ENCODE measurements at places on chromosomes 3 and 15.
A peak's percentile ranks its signal among the peaks of the same experiment; 100 is the strongest.

GRCh38 chr3:129745253-129745652 lies 138.8 kb upstream of the PLXND1 start:
- DNase-seq = no peak

GRCh38 chr15:41944313-41944940 lies 27.9 kb downstream of the EHD4 start:
- DNase-seq = no peak

- no peak for DNase-seq
These were observed 10.5 kb downstream of the FBXL2 start for GRCh38 chr3:33287672-33288282.

DNA sequence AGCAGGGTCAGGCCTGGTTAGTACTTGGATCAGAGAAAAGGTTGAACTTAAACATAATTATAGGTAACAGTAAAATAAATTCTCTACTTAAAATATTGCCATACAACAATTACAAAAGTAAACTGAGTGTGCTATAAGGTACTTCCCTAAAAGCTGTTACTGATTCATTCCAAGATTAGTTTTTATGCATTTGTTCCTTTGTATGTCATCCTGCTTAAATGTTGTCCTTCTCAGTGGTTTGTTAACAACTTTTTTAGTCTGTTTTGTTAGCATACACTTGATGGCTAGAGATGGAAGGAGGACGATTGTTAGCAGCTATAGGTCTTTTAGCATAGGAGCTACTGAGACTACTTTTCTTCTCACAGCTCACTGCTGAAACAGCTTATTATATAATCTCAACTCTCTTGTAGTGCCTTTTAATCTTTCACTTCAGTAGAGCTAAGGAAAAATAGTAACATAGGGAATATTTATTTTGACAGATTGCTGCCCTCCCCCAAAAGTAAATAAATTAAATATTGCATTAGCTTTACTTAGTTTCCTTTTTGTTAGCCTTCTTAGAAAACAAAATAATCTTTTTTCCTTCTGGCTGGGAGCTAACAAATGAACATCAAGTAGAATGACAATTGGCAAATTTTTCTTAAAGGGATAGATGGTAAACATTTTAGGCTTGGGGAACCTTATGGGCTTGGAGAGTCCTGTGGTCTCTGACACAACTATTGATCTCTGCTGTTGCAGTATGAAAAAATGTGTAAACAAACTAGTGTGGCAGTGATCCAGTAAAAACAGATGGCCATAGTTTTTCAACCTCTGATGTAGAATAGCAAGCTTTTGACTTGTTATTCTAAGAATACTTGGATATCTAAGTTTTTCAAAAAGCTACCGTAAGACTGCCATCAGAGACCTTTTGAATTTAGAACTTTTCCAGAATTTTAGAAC lies 39.5 kb downstream of the USP8 start:
- no peak for DNase-seq

GRCh38 chr15:60444289-60444912 lies 34.5 kb downstream of the ICE2 start:
- DNase-seq = no peak

DNA sequence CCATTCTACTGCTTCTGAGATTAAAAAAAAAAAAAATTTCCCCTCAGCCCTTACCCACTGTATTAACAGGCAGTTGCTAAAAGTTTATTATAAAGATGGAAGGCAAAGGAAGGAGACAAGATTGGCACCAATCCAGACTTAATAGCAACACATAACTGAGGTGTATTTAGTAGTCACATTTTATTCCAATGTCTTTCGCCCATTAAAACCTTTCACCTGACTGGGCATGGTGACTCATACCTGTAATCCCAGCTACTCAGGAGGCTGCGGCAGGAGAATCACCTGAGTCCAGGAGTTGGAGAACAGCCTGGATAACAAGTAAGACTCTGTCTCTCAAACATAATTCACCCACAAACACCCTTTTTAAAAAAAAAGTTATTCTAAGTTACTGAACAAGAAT lies 4.4 kb downstream of the ACAP2 start:
- no peak for DNase-seq

GRCh38 chr3:120488296-120488695 lies 37.5 kb upstream of the FSTL1 start:
- DNase-seq = no peak

GRCh38 chr15:98923171-98923570 lies 84.4 kb downstream of the PGPEP1L start:
- DNase-seq = no peak

- DNase-seq = no peak
These were observed 321.3 kb upstream of the GOLIM4 start for GRCh38 chr3:168417016-168417415.

- no peak for DNase-seq
These were observed 378 bp upstream of the FEM1B start for GRCh38 chr15:68277131-68277602.

GRCh38 chr15:54580643-54581042 lies 602.4 kb downstream of the UNC13C start:
- DNase-seq = no peak

GRCh38 chr3:168459226-168459784 lies 363.6 kb upstream of the GOLIM4 start:
- no peak for DNase-seq

DNA sequence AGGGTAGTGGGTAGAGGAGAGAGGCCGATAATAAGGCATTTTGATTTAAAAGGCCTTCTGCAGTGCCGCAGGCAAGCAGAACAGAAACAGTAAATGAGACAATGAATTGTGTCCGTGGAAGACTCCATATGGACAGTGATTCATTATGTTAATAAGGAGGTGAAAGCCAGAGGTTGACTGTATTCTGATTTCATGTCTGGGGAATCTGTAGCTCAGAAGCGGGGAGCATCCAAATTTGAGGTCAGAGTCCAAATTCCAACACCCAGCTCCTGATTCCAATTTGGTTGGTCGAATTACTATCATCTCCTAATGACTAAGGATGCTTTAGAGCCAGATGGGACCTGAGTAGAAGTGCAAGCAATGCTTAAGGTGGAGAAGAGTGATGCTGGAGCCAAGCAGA lies 1.0 kb upstream of the TBC1D21 start:
- no peak for DNase-seq

- DNase-seq = no peak
These were observed 247.3 kb downstream of the THSD4 start for GRCh38 chr15:71362556-71362955.

DNA sequence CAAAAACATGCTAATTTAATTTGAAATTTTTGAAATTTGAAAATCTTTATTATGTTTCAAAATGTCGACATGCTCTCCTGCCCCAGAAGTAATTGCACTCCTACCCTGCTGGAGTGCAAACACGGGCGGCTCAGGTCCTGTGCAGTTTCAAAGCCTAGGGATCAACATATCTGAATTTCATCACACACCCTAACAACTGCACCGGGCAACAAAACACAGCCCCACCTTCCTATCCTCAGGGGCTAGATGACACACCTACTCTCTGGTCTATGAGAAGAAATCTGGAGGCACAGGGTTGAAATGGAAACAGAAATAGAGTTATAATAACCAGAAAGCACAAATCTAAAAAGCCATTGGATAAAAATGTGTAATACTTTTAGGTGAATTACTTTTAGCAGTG lies 61.4 kb downstream of the BFSP2 start:
- no peak for DNase-seq

GRCh38 chr15:33161209-33161608 lies 33.3 kb downstream of the FMN1 start:
- no peak for DNase-seq

GRCh38 chr3:98521897-98522543 lies 682 bp downstream of the CLDND1 start:
- peak; percentile 66 for DNase-seq

DNA sequence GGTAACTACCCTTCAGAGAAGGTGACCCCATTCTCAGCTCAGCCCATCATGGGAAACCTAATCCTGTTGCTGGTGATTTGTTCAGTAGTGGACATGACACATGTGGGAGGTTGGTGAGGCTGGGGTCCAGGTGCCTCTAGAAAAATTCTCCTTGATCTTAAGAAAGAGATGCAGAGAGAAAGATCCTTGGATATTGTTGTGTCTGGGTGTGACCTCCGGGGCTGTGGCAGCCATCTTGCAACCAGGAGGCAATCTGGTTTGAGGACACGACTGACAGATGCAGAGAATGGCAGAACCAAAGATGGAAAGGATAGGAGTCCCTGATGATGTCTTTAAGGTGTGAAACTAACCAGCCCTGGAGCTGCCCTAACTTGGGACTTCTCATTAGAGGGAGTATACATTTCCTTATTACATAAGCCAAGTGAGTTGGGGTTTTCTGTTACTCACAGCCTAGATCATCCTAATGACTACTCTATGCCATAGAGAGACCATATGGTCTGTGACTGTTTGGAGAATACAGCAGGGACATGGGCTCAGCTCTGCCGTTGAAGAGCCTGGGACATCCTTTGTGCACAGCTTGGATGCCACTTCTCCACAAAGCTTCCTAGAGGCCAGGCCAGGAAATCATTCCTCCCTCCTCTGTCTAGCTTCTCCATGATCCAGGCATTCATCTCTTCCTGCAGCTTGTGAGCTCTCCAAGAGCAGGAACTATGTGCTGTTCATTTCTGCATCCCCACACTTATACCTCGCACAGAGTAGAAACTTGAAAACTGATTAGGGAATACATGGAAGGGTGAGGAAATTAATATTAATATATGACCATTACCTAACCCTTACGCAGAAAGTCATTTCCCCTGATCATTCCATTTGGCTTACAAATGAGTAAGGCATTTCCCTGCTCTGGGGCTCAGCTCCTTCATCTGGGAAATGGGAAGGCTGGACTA lies 45.9 kb downstream of the HRH1 start:
- no peak for DNase-seq

- no peak for DNase-seq
These were observed 209.0 kb upstream of the ALCAM start for GRCh38 chr3:105157766-105158085.

DNA sequence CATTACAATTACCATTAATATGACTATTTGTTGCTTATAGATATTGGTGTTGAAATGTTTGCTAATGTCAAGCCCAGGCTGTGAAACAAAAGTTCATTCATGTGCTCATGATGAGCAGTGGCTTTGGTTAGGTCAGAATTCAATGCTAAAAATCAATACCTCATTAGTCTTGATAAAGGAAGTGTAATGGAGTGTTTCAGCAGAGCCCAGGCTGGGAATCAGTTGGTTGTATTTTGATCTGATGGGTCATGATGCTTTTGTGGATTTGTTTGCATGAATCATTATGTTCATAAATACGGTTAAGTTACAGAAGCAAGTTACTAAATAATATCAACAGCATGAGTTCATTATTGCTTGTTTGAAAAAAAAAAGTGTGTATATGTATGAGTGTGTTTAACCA lies 13.6 kb upstream of the ZNF774 start:
- no peak for DNase-seq

- DNase-seq = no peak
These were observed 138.0 kb upstream of the BHLHE40 start for GRCh38 chr3:4841225-4841624.

GRCh38 chr3:77699125-77699691 lies 659.3 kb downstream of the ROBO2 start:
- no peak for DNase-seq

DNA sequence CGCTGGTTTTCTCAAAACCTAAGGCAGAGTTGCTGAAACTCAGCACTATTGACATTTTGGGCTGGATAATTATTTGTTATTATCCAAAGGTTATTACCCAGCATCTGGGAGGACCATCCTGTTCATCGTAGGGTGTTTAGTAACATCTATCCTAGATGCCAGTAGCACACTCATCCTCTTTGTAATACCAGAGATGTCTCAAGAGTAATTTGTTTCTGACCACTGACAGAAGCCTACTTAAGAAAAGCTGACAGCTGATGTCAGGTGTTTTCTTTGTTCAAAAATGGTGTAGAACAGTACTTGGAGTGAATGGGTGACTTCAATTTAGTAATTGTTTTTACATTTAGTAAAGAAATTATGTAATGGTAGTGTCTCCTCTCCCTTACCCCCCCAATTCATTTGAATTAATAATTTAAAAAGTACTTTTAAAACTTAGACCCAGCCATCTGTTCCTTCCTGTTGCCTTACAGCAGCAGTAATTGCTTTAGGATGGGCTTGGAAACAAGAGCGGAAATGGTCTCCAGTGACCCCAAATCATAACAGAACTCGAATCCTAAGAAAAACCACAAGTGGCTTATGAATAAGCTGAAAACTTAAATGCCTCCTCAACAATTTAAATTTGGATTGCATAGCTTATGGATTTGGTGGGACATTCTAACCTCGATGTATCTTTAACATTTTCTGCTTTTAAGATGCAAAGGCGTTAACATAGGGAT lies 105.4 kb downstream of the PTPRG start:
- DNase-seq = no peak

DNA sequence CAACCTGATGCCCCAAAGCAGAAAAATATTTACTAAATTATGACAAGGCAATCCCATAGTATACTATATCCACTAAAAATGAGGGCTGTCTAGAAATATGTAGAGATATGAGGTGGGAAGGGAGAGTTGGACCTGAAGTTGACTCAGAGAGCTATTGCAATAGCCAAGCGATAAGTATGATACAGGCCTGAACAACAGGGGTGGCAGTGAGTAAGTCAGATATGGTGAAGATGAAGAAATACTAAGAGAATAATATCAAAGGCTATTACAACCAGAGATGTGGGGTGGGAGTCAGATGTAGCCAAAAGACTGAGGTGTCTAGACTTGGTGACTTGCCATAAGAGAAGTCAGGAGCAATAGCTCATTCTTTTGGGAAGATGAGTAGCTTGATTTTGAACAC lies 9.2 kb downstream of the HSPBAP1 start:
- DNase-seq = no peak

GRCh38 chr3:37603722-37604121 lies 258.0 kb upstream of the CTDSPL start:
- DNase-seq = no peak

- no peak for DNase-seq
These were observed 265.2 kb upstream of the UBE2E1 start for GRCh38 chr3:23540600-23540999.

DNA sequence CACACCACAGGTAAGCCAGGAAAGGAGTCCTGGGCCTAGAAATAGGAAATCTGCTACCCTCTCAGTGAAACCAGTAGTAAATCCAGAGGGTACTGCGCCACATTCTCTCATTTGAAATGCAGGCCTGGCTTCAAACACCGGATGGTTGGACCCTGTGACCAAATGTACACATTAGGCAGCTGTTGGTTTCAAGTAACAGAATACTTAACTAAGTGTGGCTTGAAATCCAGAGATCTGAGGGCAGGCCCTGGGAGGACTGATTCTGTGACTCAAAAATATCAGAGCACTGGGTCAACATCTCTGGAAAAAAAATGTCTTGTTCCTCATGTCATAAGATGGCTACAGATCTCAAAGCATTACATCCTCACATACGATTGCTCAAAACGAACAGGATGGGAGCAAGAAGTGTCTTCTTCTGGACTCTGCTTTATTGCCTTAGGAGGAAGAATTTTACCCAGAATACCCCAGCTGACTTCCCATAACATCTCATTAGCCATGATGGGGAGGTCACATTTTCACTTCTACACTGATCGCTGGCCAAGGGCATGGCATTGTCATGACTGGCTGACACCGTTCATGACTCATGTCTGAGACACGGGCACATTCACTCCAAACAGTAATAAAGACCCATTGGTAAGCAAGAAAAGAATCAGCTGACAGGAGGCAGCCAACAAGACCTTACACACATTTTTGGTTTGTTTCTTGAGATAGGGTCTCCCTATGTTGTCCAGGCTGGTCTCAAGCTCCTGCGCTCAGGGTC lies 166.0 kb downstream of the ARRDC4 start:
- DNase-seq = no peak

GRCh38 chr15:74458473-74458872 lies 2.5 kb downstream of the UBL7 start:
- DNase-seq = no peak

- DNase-seq = no peak
These were observed 61.8 kb downstream of the SLC7A14 start for GRCh38 chr3:170524073-170524472.

All from activated CD4-positive, alpha-beta T cell treated with anti-CD3 and anti-CD28 coated beads, Interleukin-2, amount 10 ng/mL, durations not matched to agents 7 days and 5 days (primary cell).